ENCODE measurements at places on chromosomes 2 and 18. TPM values are rescaled to one million over a fixed set of nuclear protein-coding genes. Genes with fewer than 3 reads are reported as not detected.

- no peak for DNase-seq
These were observed 301.1 kb downstream of the MYCN start for GRCh38 chr2:16241166-16242160.

GRCh38 chr2:121564905-121565304 is 34.2 kb downstream of the RNU4ATAC start:
- no peak for DNase-seq

- no peak for DNase-seq
These were observed 56.7 kb upstream of the RPL31 start for GRCh38 chr2:100945433-100945740.

DNA sequence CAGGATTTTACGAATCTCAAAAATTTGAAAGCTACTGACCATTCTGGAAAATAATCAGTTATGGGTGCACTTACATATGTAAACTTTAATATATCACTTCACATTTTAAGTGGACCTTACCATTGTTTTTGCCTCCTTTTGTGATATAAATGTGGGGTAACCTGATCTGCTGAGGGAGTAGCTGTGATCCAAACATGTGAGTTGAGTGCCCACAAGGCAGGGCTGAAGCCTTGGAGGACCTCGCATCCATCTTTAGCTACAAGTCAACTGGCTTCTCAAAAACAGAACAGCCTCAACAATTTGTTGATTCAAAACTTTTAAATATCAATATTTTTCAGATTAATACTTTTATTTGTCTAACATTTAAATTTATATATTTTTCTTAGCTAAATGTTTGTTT is 178.2 kb downstream of the PLCL1 start:
- no peak for DNase-seq

GRCh38 chr2:19490846-19491435 is 132.5 kb upstream of the OSR1 start:
- no peak for DNase-seq

Gene SLC40A1
- total RNA-seq, result 3.8 TPM

DNA sequence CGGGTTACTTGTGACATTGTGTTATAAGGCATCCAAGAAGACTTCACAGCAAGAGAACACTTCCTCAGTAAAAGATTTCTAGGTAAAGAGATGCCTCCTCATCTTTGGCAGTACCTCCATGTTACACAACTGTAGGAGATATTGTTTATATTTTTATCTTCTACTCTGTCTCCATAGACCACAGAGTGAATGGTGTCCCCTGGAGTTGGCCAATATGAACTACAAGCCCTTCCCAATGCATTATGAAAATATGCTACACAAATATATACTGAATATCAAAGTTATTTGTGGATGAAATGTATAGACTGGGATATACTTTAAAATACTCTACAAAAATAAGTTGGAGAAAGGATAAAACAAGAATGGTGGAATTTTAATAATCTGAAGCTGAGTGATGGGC is 46.7 kb downstream of the MBOAT2 start:
- no peak for DNase-seq

DNA sequence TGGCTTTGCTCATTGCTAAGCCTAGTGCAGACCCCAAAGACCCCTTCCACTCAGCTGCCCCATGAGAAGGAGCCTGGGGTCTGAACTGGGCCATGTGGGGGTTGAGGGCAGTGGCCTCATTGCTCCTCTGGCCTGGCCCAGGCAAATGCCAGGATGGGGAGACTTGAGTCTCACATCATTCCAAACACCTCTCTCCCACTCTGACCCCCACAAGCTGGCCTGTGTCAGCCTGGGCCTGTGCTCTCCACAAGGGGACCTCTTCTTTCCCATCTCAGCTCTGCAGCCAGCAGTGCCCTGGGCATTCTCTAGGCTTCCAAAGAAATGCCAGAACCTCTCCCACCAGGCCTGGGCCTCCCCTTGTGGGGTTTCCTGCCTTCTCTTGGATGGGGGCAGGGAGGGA is 45.8 kb upstream of the OTOF start:
- DNase-seq, result peak; percentile 2

DNA sequence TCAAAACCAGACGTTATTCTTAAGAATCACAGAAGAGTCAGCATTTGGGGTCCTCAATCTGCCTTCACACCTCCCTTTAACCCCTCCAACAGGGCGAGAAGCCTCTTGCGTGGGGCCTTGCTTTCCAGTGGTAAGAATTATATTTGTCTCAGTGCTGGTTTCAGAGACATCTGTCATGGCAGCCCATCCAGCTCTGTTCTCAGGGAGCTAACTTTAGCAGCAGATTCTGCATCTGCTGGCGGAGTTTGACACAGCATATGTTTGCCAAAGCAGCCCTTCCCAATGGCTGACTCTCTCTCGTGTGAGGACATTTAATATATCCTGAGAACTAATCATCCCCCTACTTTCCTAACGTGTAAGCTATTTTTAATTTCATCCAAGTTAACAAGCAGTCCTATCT is 91.5 kb upstream of the BCL11A start:
- DNase-seq, result no peak

DNA sequence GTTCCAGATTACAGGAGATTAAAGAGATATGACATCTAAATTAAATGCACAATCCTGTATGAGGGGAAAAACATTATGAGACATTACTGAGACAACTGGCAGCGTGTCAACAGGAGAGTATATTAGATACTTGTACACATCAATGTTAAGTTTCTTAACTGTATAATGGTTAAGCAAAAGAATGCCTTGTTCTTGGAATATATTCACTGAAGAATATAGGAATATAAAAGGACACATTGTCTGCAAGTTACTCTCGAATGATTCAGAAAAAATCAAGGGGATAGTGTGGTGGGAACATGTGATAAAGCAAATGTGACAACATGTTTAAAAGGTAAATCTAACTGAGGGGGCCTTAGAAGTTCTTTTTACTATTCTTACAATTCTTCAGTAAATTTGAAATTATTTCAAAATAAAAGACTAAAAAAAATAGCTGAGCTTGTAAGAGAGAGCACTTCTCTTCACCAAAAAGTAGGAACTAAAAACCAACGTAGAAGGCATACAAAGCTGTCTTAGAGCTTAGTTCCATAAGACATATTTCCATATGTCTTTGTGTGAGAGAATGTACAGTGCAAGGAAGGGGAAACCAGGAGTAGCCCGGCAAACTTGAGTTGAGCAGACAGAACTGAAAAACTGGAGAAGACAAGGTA is 7.5 kb downstream of the WDPCP start:
- no peak for DNase-seq

GRCh38 chr18:31399306-31400032 is 22.9 kb downstream of the DSG4 start:
- DNase-seq, result no peak

- DNase-seq, result no peak
These were observed 61.9 kb downstream of the EIF5B start for GRCh38 chr2:99399063-99399462.

GRCh38 chr2:182594286-182594685 is 121.8 kb upstream of the DNAJC10 start:
- DNase-seq, result no peak

DNA sequence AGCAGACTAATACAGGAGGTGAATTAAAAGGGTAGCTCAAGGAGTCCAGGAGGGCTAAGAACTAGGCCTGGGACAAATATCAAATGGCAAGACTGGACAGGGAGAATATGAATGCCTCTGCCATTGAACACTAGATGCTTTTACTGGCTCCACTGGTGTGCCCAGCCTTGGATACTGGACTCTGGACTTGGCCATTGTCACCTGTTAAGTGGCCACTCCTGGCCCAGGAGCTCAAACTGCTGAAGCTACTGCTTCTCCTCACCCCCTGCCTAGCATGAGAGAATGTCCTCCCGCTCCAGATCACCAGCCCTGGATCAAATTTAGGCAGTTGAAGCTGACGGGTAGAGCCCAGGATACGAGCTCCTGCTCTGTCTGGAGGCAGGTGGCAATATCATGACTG is 170.8 kb downstream of the DDX1 start:
- no peak for DNase-seq

Gene ZDBF2
- 3.9 TPM for total RNA-seq

DNA sequence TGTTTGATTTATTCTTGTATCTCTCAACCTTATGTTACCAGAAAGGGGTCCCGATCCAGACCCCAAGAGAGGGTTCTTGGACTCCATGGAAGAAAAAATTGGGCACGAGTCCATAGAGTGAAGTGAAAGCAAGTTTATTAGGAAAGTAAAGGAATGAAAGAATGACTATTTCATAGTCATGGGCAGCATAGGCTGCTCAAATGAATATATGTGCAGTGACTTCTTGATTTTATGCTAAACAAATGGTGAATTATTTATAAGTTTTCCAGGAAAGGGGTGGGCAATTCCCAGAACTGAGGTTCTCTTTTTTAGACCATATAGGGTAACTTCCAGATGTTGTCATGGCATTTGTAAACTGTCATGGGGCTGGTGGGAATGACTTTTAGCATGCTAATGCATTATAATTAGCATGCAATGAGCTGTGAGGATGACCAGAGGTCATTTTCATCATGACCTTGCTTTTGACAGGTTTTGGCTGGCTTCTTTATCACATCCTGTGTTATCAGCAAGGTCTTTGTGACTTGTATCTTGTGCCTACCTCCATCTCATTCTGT is 832.4 kb upstream of the CDH2 start:
- no peak for DNase-seq

GRCh38 chr2:61222567-61222966 is 60.6 kb downstream of the C2orf74 start:
- DNase-seq, result no peak

Gene GKN1
- total RNA-seq, result not detected

- DNase-seq, result no peak
These were observed 237.1 kb downstream of the GPD2 start for GRCh38 chr2:156673333-156673615.

- DNase-seq, result no peak
These were observed 9.9 kb downstream of the IER3IP1 start for GRCh38 chr18:47166294-47166693.

- no peak for DNase-seq
These were observed 6.3 kb downstream of the SDC1 start for GRCh38 chr2:20218331-20219320.

DNA sequence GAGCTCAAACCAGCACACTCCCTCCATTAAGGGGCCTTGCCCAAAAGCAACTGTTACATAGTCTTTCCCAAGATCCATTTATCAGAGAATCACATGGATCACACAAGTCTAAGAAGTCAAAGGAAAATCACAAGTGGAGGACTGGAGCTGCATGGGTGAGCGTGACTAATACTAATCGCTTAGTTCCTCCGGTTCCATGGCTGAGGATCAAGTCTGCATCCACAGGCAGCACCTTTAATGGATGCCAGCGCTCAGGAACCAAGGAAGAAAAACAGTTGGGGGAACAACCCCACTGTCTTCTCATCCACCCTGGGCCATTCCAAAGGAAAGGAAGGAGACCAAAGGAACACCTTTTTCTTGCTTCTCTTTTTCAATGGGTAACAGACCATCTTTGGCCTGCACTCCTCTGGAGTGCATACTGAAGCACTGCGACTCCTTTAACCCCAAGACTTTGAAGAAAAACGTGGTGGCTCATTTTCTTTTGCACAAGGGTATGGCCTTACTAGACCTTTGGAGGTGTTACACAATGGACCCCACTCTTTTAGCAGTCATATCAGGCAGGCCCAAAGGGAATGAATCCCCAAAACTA is 9.2 kb upstream of the WDR33 start:
- no peak for DNase-seq

DNA sequence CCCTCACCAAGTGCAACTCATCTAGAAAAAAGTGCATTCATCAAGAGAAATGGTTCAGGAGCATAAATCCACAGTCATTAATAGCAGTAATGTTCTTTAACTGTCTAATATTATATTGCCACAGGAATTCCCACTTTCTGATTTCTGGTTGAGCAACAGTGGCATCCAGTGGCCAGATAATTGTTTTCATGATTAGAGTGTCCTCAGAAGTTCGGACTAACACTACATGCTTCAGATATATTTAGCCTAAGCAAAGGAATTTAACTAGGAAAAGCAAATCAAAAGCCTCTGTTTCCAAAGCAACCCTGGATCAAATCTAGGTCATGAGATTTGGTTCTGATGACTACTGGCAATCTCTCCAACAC is 9.8 kb upstream of the ERBB4 start:
- DNase-seq, result no peak

- DNase-seq, result no peak
These were observed 149.2 kb upstream of the KLHL29 start for GRCh38 chr2:23235736-23236135.

- no peak for DNase-seq
These were observed 85.1 kb downstream of the CHN1 start for GRCh38 chr2:174919947-174920595.

GRCh38 chr2:196277002-196277401 is 105.6 kb upstream of the STK17B start:
- peak; percentile 57 for DNase-seq

- no peak for DNase-seq
These were observed 18.1 kb downstream of the SOWAHC start for GRCh38 chr2:109632158-109632789.

- DNase-seq, result no peak
These were observed 138.8 kb upstream of the COPS8 start for GRCh38 chr2:236946871-236947270.

DNA sequence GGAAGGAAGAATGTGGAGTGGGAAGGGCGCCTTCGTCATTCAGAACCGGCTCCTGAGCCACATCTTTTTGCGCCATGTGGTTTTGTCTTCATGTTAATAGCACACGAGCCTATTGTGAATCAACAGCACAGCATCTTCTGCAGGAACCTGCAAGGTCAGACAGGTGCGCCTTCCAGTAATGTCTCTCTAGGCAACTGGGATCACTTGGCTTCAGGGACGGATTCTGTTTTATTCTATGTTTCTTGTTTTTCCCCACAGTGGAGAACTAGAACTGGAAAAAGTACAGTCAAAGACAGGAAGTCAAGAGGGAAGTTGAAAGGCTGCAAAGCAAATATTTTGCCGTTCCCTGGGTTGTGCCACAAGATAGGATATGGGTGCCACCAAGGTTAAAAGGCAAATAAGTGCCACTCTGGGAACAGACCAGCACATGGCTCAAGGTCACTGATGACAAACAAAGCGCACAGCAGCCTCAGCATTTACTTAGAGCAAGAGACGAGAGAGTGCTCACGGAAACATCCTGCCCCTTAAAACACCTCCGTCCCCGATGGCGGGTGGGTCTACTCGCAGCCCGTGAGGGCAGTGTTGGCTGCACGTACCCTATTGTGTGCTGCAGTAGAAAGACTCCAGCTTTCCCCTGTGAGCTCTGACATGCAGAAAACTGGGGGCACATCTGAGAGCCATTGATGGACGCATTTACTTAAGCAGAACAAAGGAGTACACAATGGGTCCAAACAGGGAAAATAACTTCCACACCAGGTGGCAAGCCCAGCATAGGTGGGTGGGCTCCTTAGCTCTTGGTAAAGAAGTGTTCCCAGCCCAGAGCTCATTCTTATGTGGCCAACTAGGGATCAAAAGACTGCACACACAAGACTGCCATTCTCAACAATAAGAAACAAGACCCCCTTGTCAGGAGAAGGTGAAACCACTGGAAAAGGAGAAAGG is 107.2 kb upstream of the PARD3B start:
- DNase-seq, result no peak

Gene STEAP3
- total RNA-seq, result 0.07 TPM

- no peak for DNase-seq
These were observed 152.1 kb downstream of the PXDN start for GRCh38 chr2:1591978-1592907.

DNA sequence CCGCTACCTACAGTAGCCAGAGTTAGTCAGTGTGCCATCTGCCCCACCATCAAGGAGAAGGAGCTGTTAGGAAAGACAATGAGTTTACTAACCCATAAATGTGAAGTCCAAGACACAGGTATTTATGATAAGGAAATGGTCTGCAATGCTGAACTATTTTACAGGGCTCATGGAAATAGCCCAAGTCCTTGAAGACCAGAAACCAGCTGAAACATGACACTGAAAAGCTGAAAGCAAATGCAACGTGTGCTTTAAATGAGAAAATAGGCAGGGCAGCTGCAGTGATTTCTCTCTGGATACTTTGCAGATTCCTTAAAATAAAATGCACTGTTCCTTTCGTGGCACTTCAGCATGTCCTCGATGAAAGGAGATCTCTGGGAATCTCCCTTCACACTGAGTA is 256.4 kb upstream of the TCF4 start:
- DNase-seq, result no peak
